ENCODE measurements at places on chromosomes 2 and 18.

- DNase-seq: no peak
Measured at GRCh38 chr18:57772387-57772799, 30.7 kb downstream of the ATP8B1 start.

- no peak for DNase-seq
Measured at GRCh38 chr18:76524900-76525698, 30.1 kb upstream of the ZNF516 start.

DNA sequence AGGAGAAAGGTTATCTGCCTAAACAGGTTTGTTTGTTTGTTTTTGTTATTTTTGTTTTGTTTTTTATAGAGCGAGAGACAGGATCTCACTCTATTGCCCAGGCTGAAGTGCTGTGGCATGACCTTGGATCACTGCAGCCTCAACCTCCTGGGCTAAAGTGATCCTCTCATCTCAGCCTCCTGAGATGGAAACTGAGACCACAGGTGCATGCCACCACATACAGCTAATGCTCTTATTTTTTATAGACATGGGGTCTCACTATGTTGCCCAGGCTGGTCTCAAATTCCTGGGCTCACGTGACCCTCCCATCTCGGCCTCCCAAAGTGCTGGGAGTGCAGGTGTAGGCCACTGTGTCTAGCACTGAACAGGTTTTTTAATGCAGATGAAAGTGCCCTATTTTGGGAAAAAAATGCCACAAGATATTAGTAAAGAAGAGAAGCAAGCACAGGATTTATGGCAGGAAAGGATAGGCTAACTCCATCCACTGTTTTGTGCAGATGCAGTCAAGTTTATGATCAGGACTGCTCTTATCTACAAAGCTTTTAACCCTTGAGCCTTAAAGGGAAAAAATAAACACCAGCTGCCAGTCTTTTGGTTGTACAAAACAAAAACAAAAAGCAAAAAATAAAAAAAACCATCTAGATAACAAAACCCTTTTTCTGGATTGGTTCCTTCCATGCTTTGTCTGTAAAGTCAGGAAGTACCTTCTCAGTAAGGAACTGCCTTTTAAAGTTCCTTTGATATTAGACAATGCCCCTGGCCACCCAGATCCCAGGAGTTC lies 29.4 kb downstream of the MAP4K3 start:
- DNase-seq: no peak

- DNase-seq: no peak
Measured at GRCh38 chr18:13470516-13471197, 252.1 kb downstream of the LDLRAD4 start.

- DNase-seq: no peak
Measured at GRCh38 chr18:48934723-48935432, 15.9 kb downstream of the SMAD7 start.

Measured in activated T-cell treated with anti-CD3 and anti-CD28 coated beads, Interleukin-2, amount 50 U/mL, for 24 hours (primary cell).